ENCODE measurements at places on chromosomes 12 and 14.
A peak's percentile ranks its signal among the peaks of the same experiment; 100 is the strongest.

- DNase-seq = peak; percentile 60
Measured at GRCh38 chr12:89525305-89525823, 483 bp downstream of the POC1B start.

GRCh38 chr12:2402073-2402579 lies 349.3 kb downstream of the CACNA1C start:
- DNase-seq = no peak

GRCh38 chr14:51004352-51004800 lies 60.1 kb upstream of the PYGL start:
- no peak for DNase-seq

GRCh38 chr12:5520037-5520436 lies 88.1 kb downstream of the NTF3 start:
- DNase-seq = no peak

DNA sequence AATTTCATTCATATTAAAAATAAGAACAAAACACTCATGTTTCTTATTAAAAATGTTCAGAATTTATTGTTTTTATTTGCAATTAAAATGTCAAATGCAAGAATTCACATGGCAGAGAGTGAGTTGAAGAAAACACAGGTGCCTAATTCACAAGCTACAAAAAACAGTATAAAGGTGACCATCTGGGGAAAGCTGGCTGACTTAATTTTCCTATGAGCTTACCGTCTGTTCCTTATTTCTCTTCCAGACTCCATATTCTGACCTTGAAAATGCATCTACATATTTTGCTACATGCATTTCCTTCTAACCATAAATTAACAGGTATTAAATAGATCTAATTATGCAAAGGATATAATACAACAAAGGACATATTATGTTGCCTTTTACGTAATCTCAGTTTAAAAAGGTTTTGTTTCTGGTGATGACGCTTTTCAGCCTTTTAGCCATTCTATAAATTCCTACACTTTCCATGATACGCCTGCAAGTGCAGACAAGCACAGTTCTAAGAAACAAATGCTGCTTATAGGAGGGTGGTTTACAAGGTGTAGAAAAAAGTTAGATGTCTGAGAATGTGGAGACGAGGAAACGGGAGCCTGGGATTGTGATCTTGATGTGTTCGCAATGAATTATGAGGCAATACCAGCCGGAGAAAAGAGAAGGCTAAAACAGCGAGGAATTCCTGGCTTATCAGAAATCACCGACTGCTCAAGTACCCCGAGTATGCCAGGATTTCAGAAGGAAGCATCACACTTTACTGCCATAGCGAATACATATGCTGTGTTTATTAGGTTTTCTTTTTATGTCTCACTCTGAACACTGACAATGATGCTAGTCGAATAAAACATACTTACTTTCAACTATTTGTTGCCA lies 24.6 kb downstream of the LIN7A start:
- no peak for DNase-seq

DNA sequence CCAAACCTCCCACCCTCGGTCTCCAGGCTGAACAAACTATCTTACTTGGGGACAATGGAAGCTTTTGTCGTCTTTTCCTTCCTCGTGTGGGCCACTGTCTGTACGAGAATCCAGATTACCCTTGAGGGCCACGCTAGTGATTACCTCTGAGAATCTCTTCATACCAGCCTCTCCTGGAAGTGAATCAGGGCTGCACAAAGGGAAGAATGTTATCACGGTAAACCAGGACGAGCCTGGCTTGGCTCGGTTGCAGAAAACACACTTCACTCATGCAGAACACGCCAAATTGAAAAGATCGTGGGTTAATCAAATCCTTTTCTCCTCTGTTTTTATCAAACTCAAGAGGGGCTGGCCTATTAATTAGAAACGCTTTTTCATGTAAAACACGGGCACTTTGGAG lies 51.6 kb upstream of the MYL2 start:
- no peak for DNase-seq

GRCh38 chr12:55996715-55997534 lies at the start of gene SUOX:
SUOX (plus strand) TSS chr12:55997276; CDS start chr12:56002222, 4,946 bp downstream.
- peak; percentile 98 for DNase-seq

DNA sequence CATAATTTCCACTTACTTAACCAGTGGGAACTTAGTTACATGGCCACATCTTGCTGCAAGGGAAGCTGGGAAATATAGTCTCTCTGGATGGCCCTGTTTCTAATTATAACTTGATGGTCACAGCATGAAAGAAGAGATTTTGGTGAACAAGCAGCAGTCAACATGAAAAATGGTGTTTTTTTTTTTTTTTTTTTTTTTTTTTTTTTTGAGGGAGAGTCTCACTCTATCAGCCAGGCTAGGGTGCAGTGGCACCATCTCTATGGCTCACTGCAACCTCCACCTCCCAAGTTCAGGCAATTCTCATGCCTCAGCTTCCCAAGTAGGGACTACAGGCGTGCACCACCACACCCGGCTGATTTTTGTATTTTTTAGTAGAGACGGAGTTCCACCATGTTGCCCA lies 10.8 kb downstream of the SRGAP1 start:
- DNase-seq = no peak

GRCh38 chr14:31945074-31945613 lies 132.0 kb upstream of the ARHGAP5 start:
- DNase-seq = no peak

DNA sequence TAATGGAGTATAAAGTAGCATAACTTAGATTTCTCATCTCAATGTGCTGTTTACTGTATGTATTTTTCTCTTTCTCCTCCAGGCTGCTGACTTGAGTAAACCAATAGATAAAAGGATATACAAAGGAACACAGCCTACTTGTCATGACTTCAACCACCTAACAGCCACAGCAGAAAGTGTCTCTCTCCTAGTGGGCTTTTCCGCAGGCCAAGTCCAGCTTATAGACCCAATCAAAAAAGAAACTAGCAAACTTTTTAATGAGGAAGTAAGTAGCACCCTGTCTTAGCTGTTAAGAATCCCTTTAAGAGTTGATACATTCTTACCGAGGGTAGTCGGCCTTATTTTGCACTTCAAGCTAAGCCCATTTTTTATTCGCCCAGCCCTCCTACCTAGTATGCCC lies 55.2 kb downstream of the WDR20 start:
- no peak for DNase-seq

DNA sequence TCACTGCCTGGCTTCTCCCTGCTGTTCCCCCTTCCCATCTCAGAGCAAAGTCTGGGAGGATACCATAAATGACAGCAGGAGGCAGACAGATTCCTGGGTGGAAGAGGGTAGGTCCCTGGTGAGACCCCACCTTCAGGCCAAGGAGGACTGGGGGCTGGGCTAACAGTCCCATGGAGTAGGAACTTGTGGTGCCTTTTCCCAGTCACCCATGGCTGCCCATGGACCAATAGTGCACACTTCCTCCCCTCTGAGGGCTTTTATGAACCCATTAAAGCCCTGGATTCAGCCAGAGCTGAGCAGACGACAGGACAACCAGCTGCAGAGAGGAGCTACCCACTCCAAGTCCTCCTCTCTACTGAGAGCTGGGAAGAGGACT lies 36.6 kb upstream of the OR5AU1 start:
- DNase-seq = no peak

GRCh38 chr12:40565029-40565633 lies 127.1 kb upstream of the CNTN1 start:
- no peak for DNase-seq

DNA sequence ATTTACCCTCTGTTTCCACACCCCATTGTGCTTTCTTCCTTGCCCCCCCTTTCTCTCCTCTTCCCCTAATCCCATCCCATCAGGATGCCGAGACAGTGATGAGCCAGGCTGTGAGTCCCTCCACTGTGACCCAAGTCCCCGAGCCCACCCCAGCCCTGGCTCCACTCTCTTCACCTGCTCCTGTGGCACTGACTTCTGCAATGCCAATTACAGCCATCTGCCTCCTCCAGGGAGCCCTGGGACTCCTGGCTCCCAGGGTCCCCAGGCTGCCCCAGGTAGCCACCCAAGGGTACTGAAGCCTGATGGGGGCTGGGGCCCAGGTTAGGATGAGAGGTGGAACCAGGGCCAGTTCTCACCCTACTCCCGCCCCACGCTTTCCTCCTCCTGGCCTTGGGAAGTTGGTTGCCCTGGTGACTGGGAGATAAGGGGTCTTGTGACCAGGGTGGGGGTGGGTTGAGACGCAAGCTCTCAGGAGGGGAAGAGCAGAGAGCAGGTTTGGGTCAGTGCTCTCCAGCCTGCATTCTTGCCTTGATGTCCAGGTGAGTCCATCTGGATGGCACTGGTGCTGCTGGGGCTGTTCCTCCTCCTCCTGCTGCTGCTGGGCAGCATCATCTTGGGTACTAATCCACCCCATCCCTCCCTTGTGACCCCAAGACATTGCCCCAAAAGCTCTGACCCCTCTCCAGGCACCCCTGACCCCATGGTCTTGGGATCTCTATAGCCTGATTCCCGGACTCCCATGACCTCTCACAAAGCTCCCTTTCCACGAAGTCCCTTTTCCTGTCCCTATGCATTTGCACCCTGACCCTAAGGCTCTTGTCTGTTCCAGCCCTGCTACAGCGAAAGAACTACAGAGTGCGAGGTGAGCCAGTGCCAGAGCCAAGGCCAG lies 1.2 kb downstream of the AMHR2 start:
- no peak for DNase-seq

GRCh38 chr14:61438860-61439765 lies 117.7 kb downstream of the PRKCH start:
- DNase-seq = peak; percentile 53

GRCh38 chr14:93744876-93745275 lies 43.4 kb downstream of the PRIMA1 start:
- no peak for DNase-seq

GRCh38 chr12:25840678-25841465 lies 117.6 kb upstream of the RASSF8 start:
- DNase-seq = no peak

GRCh38 chr14:99679543-99679942 lies 4.6 kb upstream of the CYP46A1 start:
- no peak for DNase-seq

GRCh38 chr14:95707327-95707726 lies 6.6 kb downstream of the TCL1A start:
- DNase-seq = no peak

GRCh38 chr14:106107703-106108102 lies 581.3 kb downstream of the TMEM121 start:
- DNase-seq = no peak

DNA sequence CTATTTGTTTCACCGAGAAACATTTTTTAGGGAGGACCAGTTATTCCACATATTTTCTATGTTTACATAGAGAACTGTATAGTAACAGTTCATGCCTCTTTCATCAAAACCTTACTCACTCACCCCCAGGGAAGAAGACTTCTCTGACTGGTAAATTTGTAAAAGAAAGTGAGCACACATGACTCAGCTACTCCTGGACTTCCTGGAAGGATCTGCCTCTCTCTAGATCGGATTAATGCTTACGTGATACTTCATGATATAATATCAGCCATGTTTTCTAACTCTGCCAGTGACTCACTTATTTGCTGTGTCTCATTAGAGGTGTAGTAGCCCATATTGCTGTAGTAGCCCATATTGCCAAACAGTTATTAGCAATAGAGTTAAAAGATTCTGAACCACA lies 494.3 kb upstream of the ATXN7L3B start:
- DNase-seq = no peak

DNA sequence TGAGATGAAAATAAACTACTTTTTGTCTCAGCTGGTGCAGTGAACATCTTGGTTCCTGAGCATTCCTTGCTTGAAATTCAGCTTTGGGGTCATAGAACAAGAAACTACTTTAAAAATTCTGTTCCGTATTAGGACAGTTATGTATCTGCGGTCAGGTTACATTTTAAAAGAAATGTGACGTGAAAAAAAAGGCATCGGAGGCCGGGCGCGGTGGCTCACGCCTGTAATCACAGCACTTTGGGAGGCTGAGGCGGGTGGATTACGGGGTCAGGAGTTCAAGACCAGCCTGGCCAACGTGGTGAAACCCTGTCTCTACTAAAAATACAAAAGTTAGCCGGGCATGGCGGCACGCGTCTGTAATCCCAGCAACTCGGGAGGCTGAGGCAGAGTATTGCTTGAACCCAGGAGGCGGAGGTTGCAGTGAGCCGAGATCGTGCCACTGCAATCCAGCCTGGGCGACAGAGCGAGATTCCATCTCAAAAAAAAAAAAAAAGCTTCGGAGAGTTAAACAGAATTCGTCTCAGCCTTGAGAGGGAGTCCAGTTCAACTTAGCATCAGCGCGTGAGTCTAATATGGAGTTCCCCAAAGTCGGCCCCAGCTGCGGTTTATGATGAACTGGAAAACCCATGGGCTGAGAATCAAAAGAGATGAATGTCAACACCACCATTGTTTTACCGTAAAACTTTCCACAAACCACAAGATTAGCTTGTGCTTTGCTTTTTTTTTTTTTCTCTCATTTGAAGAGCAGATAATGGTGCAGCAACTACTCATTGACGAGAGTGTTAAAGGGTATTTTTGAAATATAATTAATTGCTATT lies 2.1 kb upstream of the SLC2A13 start:
- DNase-seq = no peak

GRCh38 chr12:49647827-49648711 lies 24.7 kb downstream of the PRPF40B start:
- no peak for DNase-seq

DNA sequence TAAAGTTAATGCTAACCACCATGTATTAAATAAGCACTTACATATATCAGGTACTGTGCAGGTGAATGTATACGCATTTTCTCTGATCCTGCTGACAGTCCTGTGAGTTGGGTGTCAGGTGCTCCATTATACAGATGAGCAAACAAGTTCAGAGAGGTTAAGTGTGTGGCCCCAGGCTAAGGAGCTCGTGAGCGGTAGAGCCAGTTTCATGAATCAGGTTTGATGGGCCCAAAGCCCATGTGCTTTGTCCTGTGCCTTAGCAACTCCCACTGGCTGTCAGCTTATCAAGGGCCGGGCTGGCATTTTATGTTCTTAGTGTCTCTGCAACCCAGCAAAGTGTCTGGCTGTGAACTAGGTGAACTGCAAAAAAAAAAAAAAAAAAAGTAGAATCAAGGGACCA lies 701.2 kb upstream of the TBX3 start:
- no peak for DNase-seq

DNA sequence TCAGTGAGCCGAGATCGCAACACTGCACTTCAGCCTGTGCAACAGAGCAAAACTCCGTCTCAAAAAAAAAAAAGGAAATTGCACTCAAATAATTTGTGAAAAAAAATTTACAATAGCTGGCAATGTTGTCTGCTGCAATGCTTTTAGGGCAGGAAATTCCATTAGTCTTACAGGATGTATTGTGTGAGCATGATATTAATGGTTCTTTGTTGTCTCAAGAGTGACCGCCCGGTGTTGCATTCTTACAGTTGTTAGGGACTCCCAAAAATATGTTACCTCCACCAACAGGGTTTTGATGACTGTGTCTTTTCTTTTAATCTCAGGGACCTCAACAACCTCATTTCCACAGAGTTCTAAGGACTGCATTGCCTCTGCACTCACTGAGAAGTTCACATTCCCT lies 44.8 kb downstream of the PZP start:
- DNase-seq = no peak

Measured in GM10248 (cell line).